ENCODE measurements at places on chromosomes 3 and 15.

GRCh38 chr3:52831500-52832301 is 1.2 kb upstream of the ITIH4 start:
- no peak for DNase-seq

GRCh38 chr15:60751985-60752952 is 273.3 kb upstream of the ICE2 start:
- DNase-seq: no peak

DNA sequence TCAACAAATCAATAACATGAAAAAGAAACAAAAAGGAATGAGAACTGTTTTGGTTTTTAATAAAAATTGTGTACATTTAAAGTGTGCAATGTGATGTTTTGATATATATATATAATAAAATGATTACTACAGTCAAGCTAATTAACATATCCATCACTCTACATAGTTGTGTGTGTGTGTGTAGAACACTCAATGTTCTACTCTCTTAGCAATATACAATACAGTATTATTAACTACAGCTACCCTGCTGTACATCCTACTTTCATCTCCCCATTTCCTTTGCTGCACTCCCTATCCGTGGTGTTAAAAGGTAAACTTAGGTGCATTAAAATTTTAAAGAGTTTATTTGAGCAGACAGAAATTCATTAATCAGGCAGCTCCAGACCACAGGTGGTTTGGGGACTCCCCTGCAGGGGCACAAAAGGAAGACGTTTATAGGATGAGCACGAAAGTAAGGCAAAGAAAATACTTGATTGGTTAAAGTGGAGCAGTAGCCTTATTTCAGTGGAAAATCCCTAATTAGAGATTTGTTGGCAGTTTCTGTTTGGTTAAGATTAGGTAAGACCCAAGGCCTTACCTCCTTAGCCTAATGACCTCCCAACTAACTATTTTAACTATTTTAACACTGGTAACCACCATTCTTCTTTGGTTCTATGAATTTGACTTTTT is 61.8 kb upstream of the SNRK start:
- DNase-seq: no peak

- DNase-seq: no peak
Observed at GRCh38 chr15:27677951-27678350, 421.2 kb downstream of the OCA2 start.

DNA sequence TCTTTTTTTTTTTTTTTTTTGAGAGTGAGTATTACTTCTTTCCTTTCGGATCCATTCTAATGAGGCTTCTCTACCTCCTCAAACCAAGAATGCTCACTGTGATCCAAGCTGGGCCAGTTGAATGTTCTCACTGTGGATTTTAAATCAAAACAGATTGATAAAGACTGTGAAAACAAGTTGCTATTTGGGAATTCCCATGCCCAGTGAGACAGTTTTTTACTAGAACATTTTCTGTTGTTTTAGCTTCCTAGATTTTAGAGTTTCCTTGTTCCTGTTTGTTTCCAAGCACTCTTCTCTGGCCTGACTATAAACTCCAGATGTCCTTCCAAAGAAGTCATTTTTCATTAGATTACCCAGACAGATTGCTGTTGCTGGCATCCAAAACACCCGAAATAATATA is 60.1 kb upstream of the GALNT15 start:
- no peak for DNase-seq

GRCh38 chr15:64774629-64775493 is 528 bp downstream of the RBPMS2 start:
- no peak for DNase-seq

DNA sequence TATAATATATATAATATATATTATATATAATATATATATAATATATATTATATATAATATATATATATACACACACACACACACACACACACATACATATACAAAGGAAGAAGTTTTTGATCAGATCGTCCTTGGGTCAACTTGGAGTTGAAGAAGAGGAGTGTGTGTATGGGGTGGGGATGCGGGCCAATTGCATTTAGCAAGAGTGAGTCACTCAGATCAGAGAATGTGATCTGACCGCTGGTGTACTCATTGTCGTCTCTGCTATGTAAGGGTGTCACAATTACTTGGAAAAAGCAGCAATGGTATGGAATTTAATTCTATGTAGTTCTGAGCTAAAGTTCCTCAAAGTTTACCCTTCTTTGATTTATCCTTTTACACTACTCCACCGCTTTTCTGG is 4.6 kb upstream of the VGLL3 start:
- no peak for DNase-seq

- DNase-seq: no peak
Observed at GRCh38 chr15:96112018-96112417, 218.5 kb upstream of the NR2F2 start.

DNA sequence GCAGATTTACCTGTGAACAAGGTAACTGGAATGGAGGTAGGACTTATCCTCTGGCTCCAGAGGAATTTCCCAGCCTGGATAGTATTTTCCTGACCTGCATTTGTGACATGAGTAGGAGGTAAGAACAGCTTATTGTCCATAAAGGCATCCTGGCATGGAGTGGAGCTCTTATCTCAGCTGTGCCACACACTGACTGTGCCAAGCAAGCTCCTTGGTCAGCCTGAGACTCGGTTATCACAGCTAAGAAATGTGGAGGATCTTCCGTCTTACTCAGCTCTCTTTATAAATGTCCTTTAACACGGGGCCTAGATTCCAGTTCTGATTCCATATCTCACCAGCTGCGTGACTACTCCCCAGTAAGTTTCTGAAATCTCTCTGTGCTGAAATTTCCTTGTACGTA is 38.9 kb downstream of the SLCO3A1 start:
- no peak for DNase-seq

DNA sequence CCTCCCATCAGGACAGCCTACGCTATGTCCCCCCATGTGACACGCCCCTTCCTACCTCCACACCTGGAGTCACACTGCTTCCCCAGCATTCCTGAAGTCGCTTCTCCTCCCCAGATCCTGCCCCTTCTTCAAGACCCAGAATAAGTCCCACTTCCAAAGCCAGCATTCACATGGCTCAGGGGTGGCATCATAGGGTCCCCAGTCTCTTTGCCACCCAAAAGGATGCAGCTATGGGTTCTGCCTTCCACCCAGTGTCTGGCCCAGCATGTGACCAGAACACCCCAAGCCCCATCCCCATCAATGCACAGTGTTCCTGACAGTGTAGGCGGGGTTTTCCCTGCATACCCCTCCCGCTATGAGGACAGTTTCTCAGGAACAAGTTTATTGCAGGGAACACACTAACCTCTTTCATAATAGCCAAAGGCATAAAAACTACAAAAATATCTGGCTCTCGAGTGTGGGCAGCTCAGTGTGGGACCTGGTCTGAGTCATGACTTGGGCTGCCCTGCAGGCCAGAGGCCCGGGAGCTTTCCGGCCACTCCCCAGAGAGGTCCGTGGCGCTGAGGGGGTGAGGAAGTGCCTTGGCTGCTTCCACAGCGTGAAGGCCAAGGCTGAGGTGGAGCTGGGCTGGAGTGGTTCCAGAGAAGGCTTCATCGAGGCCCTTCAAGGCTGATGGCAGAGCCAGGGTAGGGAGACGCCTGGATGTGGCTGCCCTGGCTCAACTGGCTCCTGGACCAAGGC is 5.8 kb downstream of the ISLR start:
- no peak for DNase-seq

DNA sequence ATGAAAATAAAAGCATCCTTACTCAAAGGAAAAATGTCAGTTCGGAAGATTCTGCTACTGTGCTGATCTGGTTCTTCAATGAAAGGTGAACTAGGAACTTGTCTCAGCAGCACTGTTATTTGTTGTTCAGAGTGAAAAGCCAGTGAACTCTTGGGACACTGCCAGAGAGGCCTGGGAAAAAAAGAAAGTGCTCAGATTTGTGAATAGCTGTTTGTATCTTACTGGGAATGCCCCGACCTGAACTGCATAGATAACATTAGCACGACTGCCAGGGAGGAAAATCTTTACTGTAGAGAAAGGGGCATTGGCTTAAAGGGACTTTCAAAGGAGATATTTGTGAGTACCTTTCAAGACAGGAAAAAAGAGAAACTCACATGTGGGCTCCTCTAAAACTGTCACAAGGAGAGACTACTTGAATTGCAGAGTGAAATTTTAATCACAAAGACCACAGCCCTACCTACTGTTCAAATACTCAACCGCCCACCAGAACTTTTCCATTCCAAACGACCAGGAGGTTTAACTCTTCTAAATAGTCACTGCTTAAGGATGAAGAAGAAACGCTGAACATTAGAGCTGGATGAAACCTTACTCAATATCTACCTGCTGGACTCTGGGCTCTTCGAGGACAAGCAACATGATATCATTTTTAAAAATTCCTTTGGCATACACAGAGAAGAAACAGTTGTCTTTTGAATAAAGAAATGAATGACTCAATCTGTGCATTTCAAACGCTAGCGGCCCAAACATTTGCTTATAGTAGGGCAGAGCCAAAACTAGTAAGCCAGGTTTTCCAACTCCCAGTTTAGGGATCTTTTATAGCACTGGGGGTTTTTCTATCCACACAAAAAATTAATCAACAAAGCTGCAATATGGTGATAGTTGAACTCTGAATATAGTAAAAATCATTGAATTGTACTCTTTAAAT is 13.4 kb downstream of the TAMM41 start:
- DNase-seq: no peak

- no peak for DNase-seq
Observed at GRCh38 chr3:140906785-140907184, 34.9 kb upstream of the SLC25A36 start.

DNA sequence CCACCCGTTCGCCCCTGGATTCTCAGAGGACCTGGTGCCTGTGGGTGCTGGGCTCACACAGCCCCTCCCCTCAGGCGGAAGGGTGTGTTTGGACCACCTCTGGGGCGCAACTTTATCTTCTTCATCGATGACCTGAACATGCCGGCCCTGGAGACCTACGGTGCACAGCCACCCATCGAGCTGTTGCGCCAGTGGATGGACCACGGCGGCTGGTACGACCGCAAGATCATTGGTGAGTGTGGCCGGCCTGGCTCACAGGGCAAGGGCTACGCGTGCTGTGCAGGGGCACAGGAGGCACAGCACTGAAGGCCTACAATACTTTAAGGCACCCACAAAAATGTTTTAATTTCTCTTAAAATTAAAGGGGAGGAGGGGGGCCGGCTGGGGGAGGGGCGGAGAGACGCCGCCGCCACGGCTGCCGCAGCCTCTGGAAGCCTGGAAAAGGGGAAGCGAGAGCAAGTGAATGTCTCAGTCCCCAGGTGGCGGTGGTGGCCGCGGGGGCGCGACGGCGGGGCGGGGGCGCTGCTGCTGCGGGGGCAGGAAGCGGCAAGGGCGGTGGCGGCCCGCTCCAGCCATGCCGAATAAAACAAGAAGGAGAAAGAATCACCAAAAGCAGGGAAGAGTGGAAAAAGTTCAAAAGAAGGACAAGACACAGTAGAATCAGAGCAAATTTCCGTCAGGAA is 56.8 kb downstream of the DNAH1 start:
- no peak for DNase-seq

DNA sequence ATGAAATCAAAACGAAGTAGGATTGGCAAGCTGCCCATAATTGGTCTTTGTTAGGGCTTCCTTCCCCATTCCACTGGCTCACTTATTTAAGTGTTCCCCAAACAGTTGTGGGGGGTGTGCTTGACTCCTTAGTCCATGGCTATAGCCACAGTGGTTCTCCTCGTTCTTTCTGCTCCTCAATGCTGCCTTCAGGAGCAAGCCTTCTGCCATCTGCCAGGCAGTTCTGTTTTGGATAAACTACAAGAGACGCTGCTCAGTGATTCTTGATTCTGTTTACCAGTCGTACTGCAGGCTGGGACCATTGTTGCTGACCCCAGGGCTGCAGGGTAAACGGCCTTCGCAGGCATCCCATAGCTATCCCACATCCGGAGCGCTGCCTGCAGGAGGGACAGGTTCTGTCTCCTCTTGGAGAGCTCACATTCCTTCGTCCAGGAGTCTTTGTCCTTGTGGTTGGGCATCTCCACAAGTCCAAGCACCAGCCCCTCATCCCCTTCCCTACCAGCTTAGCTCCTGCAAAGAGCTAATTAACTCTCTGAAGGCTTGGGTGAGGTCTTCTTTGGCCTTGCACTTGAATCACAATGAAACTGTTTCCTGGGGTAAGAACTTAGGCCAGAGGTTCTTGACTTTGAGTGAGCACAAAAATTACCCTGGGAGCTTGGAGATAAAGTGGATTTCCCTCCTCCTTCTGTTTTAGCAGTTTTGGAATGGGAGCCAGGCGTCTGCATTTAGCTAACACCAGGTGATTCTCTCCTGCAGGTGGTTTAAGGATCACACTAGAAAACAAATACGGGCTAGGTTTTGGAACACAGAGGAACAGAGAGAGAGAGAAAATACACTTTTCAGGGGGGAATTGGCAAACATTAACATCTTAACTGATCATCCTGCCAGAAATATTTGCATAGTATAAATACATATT is 114.9 kb downstream of the SV2B start:
- DNase-seq: no peak

- DNase-seq: no peak
Observed at GRCh38 chr15:62795171-62795570, 247.4 kb upstream of the TPM1 start.

GRCh38 chr15:75704618-75705017 is 8.0 kb downstream of the CSPG4 start:
- DNase-seq: no peak

GRCh38 chr3:57778494-57778893 is 22.4 kb downstream of the SLMAP start:
- DNase-seq: no peak

DNA sequence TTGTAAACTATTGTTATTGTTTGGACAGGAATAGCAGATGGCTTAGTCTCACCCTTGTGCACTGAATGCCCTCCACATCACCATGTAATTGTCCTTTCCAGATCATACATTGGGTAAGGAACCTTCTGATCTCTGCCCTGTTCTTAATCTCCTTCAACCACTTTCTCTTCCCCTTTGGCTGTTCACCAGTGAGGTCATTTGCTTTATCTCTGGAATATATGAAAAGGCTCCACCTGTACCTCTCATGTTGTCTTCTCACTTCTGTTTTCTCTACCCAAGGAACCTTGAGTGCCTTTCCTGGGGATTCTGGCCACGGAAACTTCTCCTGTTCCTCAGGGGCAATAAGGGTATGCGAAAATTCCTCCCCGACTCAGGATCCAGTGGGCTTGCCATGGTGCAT is 28.5 kb downstream of the MCTP2 start:
- DNase-seq: no peak

- no peak for DNase-seq
Observed at GRCh38 chr3:182375916-182376315, 417.4 kb upstream of the ATP11B start.

GRCh38 chr15:39582286-39582976 is 1.6 kb downstream of the THBS1 start:
- DNase-seq: no peak

DNA sequence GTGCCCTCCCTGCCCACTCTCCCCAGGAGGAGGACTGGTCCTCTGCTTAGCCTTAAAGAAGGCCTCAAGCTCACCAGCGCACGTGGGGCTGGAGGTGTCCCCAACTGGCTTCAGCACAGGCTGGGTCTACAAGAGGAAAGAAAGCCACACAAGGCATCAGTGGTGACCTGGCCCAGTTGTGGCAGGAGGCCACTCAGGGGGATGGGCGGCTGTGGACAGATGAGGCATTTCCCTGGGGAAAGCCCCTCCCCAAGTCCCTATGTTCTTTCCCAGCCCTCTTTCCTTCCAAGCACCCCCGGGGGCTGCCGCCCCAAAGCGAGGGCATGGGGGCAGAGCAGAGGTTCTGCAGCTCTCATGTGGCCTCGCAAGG is 155.2 kb upstream of the TLE3 start:
- no peak for DNase-seq

All from stimulated activated CD4-positive, alpha-beta T cell treated with anti-CD3 and anti-CD28 coated beads, TNF-alpha, amount 100 ng/mL, for 1 hour (primary cell).